ENCODE measurements at places on chromosomes 6 and 20.

- no peaks in the 10 kb centered on the region for H3K4me1 ChIP-seq
- no peak overlapping the region for H3K27ac ChIP-seq
- no peaks in the 10 kb centered on the region for H3K36me3 ChIP-seq
- no peak overlapping the region for H3K4me3 ChIP-seq
- peaks cover 17% of the 10 kb centered on the region for H3K27me3 ChIP-seq
Observed at GRCh38 chr20:51233345-51233744, 210.4 kb upstream of the KCNG1 start.

DNA sequence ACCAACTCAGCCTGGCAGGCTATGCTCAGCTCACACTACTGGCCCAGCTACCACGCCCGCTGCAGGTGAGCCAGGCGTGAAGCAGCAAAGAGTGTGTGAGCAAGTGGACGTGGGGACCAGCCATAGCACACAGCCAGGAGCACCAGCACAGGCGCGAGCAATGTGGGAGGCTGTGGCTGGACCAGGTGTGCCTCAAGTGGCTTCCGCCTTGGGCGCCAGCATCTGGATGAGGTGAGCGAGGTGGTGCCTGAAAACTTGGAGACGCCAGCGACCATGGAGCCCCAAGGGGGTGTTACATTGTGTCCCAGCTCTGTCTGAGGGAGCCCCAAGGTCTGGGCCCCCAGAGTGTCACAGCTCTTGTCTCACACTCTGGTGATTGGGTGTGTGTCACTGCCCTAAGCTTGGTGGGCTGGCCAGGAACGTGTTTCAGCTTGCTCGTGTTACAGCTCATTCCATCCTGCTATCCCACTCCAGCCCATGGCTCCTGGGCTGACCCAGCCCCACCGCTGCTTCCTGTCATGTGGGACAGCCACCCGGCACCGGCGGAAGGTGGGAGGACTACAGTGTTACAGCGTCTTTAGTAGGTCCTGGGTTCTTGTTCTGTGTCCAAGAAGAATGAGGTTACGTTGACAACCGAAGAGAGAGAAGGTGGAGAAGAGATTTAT lies 508.0 kb upstream of the MMS22L start:
- H3K27me3 ChIP-seq, result no peaks in the 10 kb centered on the region
- no peak overlapping the region for H3K4me3 ChIP-seq
- no peaks in the 10 kb centered on the region for H3K36me3 ChIP-seq

GRCh38 chr6:159606786-159607185 lies 86.3 kb downstream of the SOD2 start:
- peaks cover 7% of the 10 kb centered on the region for H3K27me3 ChIP-seq
- no peak overlapping the region for H3K27ac ChIP-seq
- no peak for DNase-seq

DNA sequence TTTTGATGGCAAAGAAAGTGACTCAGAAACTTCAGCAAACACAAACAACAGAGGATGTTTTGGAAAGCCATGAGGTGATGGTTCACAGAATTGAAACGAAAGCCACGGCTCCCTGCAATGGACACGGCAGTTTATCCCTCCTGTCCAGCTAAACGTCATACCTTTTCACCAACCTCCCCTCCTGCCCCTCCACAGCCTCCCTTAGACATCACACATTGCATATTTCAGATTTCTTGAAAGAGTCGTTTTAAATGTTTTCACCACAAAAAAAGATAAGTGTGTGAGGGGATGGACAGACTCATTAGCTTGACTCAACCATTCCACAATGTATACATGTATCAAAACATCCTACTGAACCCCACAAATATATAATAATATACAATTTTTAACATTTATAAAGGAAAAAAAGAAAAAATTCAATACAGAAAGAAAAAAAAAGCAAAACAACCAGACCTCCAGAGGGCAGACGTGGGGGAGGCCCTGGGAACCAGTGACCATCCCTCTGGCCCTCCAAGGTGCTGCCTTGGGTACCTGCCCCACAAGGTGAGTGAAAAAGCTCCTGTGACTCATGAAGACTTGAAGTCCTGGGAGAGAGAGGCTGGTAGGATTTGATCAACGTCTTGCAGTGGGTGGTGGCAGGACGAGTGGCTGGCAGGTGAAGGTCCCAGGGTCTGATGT lies 117.2 kb upstream of the THBS2 start:
- no peak for DNase-seq
- H3K4me3 ChIP-seq, result no peak overlapping the region
- H3K36me3 ChIP-seq, result no peaks in the 10 kb centered on the region
- no peaks in the 10 kb centered on the region for H3K4me1 ChIP-seq

DNA sequence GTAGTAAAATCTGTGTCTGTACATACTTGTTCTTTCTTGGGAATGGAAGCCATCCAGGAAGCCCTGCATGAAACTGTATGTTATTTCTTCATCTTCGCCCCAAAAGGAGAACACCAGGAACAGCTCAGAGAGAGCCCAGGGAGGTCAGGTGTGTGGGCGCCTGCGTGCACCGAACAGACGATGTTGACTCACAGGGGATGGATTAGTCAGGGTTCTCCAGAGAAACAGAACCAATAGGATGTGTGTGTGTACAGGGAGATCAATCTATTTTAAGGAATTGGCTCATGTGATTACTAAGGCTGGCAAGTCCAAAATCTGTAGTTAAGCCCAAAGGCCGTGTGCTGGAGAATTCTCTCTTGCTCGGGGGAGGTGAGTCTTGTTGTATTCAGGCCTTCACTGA lies 45.7 kb downstream of the RNASET2 start:
- H3K4me1 ChIP-seq, result peaks cover 27% of the 10 kb centered on the region
- no peak overlapping the region for H3K4me3 ChIP-seq
- peak overlapping the region; percentile 9 for H3K27ac ChIP-seq
- peaks cover 4% of the 10 kb centered on the region for H3K36me3 ChIP-seq
- no peak for DNase-seq

- H3K36me3 ChIP-seq, result no peaks in the 10 kb centered on the region
- H3K4me3 ChIP-seq, result no peak overlapping the region
- peaks cover 3% of the 10 kb centered on the region for H3K4me1 ChIP-seq
- no peak overlapping the region for H3K27ac ChIP-seq
- H3K27me3 ChIP-seq, result peaks cover 8% of the 10 kb centered on the region
Observed at GRCh38 chr6:111050261-111051023, 36.9 kb upstream of the SLC16A10 start.

- H3K4me1 ChIP-seq, result no peaks in the 10 kb centered on the region
- DNase-seq, result no peak
- no peak overlapping the region for H3K4me3 ChIP-seq
- no peak overlapping the region for H3K27ac ChIP-seq
- peaks cover 2% of the 10 kb centered on the region for H3K27me3 ChIP-seq
- H3K36me3 ChIP-seq, result no peaks in the 10 kb centered on the region
Observed at GRCh38 chr20:23003881-23004460, 31.1 kb upstream of the SSTR4 start.

GRCh38 chr6:100482698-100483097 lies 18.0 kb upstream of the SIM1 start:
- DNase-seq, result no peak
- H3K4me3 ChIP-seq, result no peak overlapping the region
- no peak overlapping the region for H3K27ac ChIP-seq
- H3K27me3 ChIP-seq, result peaks cover 12% of the 10 kb centered on the region
- no peaks in the 10 kb centered on the region for H3K4me1 ChIP-seq

GRCh38 chr6:129342243-129342642 lies 367.7 kb downstream of the ARHGAP18 start:
- H3K27ac ChIP-seq, result no peak overlapping the region
- no peak for DNase-seq
- H3K4me1 ChIP-seq, result no peaks in the 10 kb centered on the region
- H3K27me3 ChIP-seq, result peaks cover 27% of the 10 kb centered on the region
- H3K4me3 ChIP-seq, result no peak overlapping the region

GRCh38 chr6:40796260-40797221 lies 209.4 kb upstream of the LRFN2 start:
- no peaks in the 10 kb centered on the region for H3K36me3 ChIP-seq
- H3K4me3 ChIP-seq, result no peak overlapping the region
- DNase-seq, result no peak

All from activated naive CD8-positive, alpha-beta T cell treated with anti-CD3 and anti-CD28 coated beads, Interleukin-2, amount 10 ng/mL, durations not matched to agents 7 days and 5 days (primary cell).